Activated CD4-positive, alpha-beta T cell treated with anti-CD3 and anti-CD28 coated beads for 24 hours (primary cell): ENCODE measurements at places on chromosomes 13 and 19.

GRCh38 chr19:10554760-10555609 is 10.8 kb downstream of the KRI1 start:
- DNase-seq, result no peak

- no peak for DNase-seq
Observed at GRCh38 chr19:7980635-7981121, 24.8 kb downstream of the ELAVL1 start.

GRCh38 chr19:2523630-2524311 is 47.8 kb downstream of the GADD45B start:
- DNase-seq, result no peak

DNA sequence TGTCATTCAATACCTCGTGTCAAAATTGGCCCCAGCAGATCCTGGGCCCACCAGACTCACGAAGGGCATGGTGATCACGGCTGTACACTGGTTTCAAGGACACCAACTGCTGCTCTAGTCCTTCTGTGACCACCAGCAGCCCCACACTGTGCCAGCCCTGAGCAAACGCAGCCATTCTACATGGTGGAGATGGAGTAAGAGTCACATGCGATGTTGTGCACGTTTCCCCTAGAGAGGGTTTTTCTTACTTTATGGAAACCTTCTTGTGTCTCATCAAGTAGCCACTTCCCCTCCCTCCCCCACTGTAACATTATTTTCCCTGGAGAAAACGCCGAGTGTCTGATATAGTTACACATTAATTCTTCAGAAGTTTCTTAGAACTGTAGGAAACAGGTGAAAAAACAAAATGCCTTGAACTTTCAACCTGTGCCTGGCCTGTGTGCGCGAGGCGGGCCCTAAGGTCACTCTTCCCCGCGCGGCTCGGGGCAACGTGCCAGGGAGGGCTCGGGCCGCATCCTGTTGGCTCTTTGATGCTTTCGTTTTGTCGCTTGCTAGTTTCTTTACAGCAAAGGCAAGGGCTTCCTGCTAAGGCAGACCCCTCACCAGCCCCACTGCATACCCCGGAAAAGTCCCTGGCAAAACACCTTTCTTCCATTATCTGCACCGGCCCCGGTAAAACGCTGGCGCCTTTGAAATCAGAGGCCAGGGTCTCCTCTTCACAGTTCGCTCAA is 44.6 kb downstream of the GGACT start:
- DNase-seq, result no peak

DNA sequence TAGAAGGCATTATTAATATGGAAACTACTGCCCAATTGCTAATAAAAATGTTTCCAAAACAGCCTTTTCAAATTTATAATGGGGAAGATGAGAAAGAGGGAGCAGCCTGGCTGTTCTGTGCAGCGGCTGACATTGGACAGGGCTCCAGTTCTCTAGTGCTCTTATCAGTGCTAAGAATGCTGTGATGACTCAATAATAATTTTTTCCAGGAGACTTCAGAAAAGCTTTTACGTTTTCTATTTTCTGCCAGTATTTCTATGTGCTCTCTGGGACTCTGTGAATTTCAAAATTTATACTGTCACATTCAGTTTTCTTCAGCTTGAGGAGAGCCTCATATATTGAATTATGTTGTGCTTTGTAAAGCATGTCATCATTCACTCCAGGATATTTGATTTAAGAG is 209.6 kb downstream of the VWA8 start:
- no peak for DNase-seq

GRCh38 chr19:35310811-35311465 is 18.0 kb upstream of the CD22 start:
- DNase-seq, result no peak

GRCh38 chr13:92126399-92126798 is 728.0 kb downstream of the GPC5 start:
- no peak for DNase-seq

- DNase-seq, result no peak
Observed at GRCh38 chr13:42216422-42216735, 55.6 kb upstream of the AKAP11 start.

DNA sequence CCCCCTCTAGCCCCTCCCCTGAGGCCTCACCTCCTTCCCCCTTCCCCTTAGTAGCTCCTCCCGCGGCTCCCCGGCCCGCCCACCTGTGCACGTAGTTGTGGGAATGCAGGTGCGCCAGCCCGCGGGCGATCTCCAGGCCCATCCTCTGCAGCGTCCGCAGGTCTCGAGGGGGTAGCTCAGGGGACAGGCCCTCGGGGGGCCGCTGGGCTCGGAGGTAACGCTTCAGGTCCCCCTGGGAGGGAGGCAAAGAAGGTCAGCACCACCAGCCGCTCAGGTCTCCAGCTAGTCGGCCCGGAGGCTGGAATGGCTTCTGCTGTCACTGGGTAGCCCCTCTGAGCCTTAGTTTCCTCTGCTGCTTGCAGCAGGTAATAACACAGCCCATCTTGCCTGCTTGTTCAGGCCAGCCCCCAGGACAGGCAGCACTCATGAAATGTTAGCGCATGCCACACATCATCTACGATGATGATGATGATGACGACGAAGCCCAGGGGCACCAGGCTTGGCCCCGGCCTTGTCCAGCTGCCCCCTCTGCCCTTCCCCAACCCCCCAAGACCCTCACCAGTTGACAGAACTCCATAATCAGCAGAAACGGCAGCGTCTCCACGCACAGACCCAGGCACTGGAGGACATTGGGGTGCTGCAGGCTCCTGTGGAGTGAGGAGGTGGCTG is 9.2 kb downstream of the LMTK3 start:
- no peak for DNase-seq

DNA sequence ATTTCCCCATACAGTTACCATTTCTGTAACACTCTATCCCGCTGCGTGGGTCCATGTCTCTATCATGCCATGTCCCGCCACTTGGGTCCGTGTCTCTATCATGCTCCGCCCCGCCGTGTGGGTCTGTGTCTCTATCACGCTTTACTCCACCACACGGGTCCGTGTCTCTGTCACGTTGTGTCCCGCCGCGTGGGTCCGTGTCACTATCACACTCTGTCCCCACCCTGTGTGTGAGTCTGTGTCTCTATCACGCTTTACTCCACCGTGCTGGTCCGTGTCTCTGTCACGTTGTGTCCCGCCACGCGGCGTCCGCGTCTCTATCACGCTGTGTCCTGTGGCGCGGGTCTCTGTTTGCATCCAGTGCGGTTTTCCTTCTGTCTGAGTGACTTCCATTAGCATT is 11.6 kb downstream of the ADPRHL1 start:
- DNase-seq, result no peak

DNA sequence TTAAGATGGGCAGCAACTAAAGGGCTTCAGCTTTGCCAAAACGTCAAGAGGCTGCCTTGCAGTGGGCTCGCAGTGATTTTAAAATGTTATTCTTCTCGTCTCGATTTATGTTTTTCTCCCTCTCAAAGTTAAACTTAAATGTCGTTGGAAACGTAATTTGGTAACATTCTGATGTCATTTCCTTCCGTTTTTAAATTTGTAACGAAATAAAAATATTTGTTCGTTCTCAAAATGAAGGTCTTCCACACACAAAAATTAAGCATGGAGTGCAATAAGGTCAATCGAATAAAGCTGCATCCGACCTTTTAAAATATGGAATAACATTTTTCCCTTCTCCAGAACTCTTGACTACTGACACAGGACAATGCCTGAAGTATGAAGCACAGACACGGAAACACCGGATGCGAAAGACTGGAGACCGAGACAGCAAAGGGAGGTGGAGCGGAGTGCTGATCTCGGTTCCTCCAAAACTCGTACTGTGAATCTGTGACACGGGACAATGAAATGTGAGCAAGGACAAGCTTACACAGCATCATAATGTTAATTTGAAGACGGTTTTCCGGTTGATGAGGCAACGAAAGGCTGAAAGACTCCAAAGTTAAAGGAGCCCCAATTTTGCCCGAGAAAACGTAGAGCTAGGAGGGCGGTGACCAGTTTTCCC is 850 bp downstream of the MTMR6 start:
- DNase-seq, result no peak

GRCh38 chr19:42067315-42067888 is 2.6 kb downstream of the GRIK5 start:
- no peak for DNase-seq

DNA sequence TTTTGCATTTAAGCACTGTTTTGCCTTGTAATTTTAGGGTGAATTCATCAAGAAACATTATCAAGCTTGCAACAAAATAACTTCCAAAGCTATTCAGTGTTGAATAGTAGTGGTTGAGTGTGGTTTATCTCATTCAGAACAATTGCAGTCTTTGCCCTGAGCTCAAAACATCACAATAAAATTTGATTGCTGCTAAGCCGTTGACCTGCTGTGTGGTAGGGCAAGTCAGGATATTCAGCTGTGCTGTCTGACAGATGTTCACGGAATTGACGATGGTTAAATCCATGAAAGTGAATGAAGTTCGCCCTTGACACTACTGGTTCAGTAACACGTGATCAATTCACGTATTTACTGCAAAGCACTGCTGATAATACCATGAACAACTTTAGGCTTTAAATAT is 66.9 kb downstream of the GJA3 start:
- DNase-seq, result no peak
